Activated CD4-positive, alpha-beta T cell treated with anti-CD3 and anti-CD28 coated beads for 36 hours (primary cell): ENCODE measurements at places on chromosomes 1 and 21. TPM values are rescaled to one million over a fixed set of nuclear protein-coding genes. Genes with fewer than 3 reads are reported as not detected.

DNA sequence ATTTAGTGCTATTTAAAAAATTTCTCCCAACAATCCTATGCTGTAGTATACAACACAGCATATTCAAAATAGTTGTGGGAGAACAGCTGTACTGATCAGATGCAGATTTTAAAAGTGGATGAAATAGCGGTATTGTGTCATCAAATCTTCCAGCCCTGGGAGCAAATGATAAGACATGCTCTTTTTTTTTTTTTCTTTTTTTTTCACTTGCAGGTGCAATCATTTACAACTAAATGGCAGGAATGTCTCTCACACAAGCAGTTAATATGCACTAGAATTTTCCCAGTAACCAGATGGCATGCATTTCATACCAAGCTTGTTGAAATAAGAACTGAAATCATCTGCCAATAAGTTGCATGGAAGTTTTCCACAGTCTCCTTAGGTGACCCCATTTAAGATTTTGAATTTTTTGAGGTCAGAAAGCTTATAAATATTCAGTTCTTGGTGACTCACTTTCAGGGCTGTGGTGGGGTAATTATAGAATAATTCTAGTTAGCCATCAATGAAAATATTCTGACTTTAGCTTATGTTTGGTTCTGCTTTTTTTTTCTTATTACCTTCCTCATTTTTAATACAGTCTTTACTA, 623.9 kb upstream of the NR5A2 start:
- no peak for DNase-seq

DNA sequence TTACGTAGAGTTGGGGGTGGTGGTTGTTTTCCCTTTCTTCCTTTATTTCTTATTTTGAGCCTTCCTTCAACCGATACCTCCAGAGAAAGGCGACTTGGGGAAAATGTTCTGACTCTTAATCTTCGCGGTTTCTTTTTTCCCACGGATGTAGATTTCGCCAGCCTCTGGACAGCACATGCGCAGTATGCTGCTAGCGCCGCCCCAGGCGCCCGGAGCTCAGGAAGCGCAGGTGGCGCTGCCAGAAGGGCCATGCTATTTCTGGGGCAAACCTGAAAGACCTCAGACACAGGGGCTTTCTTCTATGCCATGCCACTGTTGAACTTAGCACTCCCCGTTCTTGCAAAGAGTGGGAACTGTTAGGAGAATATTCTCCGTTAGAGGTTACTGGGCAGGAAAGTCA, 392.1 kb downstream of the KIF26B start:
- DNase-seq: no peak

DNA sequence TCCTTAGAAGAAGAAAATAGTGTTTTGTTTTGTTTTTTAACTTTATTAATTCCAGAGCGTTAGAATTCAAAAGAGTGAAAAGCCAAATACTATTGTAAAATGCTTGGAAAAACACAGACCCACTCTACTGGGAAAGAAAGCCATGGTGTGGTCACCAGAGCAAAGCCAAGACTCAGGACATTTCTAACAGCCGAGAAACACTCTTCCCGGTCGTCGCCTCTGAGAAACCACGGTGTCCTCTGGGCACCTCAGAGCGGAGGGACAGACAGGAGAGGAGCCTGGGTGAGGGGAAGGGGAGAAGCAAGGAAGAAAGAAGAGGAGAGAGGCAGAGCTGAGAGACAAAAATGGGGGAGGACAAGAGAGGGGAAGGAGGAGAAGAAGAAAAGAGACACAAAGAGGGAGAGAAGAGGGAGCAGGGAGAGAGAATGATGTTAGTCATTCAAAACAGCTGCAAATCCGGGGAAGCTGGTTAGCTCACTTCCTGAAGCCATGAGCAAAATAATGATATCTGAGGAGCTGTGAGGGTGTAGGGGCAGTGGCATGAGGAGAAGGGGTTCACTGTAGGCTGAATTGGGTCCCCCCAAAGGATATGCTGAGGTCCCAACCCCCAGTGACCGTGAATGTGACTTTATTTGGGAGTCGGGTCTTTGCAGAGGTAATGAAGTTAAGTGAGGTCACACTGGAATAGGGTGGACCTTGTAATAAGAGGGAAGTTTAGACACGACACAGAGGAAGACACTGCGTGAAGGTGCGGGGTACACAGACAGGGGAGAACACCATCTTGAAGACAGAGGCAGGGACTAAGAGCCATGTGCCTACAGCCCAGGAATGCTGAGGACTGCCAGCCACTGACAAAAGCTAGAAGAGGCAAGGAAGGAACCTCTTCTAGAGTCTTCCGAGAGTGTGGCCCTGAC, 58.2 kb upstream of the DMRTB1 start:
- no peak for DNase-seq

DNA sequence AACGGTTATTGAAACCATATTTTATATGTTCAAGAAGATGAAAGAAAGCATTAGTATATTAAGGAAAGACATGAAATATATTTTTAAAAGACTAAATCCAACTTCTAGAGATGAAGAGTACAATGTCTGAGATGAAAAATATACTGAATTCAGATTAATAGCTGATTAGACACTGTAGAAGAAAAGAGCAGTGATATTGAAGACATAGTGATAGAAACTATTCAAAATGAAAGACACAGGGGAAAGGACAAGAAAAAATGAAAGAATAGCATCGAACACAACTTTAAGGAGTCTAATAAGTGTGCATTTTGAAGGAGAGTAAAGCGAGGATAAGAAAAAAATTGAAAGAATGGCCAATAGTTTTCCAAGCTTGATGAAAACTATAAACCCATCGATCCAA, 11.2 kb upstream of the IFNAR1 start:
- no peak for DNase-seq

Gene SYT11
- 14.3 TPM for total RNA-seq

Gene C1orf185
- total RNA-seq: not detected
